Right lobe of liver (tissue), 6 donors: ENCODE measurements at places on chromosomes 11 and 22.

- no peak for DNase-seq
Observed at GRCh38 chr11:60145677-60146076, 37.2 kb downstream of the MS4A6A start.

GRCh38 chr22:31742115-31742514 is 7.8 kb downstream of the PRR14L start:
- no peak for DNase-seq

- DNase-seq = no peak
Observed at GRCh38 chr22:24289114-24289513, 18.5 kb downstream of the SPECC1L start.

DNA sequence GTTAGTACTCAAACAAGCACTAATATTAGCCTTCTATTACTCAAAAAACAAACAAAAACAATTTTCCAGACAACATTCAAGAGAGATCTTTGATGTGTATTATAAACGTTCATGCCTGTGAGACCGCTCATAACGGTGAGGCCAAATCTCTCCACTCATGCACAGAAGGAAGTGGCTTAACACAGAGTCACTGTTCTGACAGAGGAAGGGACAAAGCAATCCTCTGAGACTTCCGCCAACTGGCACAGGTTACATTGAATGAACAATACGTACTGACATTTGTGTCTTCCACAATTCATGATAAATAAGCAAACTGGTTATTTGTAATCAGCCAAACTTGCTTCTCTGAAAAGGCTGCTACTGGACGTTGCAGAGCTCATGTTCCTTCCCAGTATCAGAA is 30.5 kb downstream of the CHKA start:
- no peak for DNase-seq

DNA sequence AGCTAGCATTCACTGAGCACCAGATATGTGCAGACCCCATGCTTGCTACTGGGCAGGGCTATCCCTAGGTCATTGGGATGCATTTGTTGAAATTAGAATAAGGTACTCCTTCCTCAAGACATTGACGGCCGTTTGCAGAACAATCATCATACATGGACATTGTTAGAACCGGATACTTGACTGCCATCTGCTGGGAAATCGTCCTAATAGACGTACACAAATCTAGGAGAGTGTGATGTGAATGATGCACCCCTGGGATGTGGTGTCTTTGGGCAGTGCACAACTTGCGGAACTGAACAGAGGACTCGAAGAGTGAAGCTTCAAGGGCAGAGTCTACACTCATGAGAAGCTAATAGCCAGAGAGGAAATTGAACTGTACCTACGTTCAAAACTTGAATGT is 35.9 kb downstream of the MYO18B start:
- DNase-seq = no peak

- DNase-seq = no peak
Observed at GRCh38 chr11:81005595-81005994, 1564.8 kb upstream of the TENM4 start.

DNA sequence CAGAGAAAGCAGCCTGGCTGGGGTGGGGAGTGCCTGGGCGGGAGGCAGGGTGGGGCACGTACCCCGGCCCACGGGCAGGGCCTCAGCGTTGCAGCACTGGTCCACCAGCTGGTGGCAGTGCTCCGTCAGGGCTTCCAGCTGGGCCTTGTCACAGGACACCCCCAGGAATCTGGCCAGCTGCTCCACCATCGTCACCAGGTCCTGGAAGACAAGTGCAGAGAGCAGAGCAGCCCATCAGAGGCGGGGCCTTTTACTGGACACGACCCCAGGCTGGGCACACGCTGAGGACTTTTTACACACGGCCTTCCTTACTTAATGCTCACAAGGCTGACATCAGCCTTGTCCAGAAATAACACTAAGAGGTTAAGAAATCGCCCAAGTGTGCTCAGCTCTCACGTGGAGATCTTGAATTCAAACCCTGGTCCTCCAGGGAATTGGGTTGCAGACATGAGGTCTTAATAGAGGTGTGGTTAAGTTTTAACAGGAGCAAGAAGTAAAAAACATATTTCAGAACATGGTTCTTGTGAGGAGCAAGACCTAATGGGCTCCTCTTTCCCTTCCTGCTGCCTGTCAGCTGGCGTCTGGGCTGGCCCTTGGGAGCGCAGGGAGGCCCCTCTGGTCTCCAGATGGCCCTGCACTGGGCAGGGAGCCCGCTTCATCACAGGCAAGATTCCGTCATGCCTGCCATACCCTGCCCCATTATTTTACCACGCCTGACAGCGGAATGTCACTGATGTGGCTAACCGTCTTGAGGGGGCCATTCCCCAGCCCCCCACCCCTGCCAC is 17.1 kb upstream of the EFCAB6 start:
- no peak for DNase-seq

- no peak for DNase-seq
Observed at GRCh38 chr11:16632295-16633200, 105.9 kb upstream of the C11orf58 start.

GRCh38 chr11:2187280-2187707 is 15.7 kb upstream of the TH start:
- DNase-seq = no peak

DNA sequence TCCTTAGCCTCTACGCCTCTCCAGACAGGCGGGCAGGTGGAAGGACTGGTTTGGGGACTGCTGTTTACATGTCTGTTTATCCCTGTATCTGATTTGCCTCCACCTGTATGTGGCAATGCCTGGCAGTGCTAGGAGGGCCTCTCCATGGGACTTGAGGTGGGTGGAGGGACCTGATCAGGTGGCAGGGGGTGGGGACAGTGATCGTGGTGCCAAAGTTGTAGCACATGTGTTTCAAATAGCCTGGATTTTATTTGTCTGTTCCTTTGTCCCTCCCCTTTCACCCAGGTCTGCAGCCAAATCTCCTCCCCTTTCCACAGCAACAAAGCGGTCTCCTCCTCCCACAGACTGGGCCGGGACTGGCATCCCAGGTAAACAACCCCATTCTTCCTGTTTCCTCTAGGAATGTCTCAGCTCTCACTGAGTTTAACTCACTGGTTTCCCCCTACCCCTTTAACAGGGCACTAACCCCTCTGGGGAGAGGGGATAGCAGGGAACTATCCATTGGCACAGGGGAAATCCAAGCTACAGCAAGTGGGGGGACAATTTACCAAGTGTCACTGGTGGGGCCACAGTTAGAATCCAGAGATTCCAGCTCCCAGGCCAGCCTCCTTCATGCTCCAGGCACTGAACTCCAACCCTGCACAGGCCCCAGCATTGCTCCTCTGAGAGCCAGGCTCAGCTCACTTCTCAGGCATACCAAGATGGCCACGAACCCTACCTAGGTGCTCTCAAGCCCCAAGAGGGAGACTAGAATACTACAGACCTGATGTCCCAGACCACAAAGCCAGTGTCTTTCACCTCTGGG is 22.9 kb upstream of the TLCD5 start:
- DNase-seq = peak; percentile 61

DNA sequence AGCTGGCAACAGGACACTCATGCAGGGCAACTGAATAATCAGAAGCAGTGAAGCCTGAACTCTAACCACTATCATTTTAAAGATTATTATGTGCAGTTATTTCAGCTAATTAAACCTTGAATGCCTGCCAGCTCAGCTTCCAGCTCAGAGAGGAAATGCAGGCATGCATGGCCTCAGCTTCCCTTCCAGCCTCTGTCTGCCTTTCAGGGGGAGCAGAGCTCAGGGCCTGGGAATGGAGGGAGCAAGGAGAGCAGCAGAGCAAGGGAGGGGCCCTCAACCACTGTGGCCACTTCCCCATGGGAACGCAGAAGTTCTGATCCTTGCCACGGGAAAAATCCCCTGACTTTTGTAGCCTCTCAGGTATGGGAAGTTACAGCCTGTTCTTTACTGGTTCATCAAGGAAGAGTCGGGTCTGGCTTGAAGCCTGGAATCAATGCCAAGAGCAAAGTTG is 32.5 kb upstream of the APLNR start:
- no peak for DNase-seq

DNA sequence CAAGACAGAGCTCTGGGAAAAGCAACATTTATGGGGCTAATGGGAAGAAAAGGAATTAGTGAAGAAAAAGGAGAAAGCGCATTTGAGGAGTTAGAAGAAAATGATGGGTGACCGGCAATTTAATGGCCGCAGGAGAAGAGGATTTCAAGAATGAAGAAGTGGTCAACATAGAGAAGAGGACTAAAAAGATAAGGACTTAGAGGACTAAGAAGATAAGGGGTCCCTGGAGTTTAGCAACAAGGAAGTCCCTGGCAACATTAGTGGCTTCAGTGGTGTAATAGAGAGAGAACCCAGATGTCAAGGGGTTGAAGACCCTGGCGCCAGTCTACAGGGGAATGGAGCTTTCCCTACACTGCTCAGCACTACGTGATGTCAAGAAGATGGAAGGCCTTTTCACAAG is 32.3 kb downstream of the WEE1 start:
- no peak for DNase-seq

GRCh38 chr22:37609240-37610152 is 862 bp downstream of the GGA1 start:
- DNase-seq = no peak

- no peak for DNase-seq
Observed at GRCh38 chr11:94283678-94284077, 20.7 kb upstream of the IZUMO1R start.

DNA sequence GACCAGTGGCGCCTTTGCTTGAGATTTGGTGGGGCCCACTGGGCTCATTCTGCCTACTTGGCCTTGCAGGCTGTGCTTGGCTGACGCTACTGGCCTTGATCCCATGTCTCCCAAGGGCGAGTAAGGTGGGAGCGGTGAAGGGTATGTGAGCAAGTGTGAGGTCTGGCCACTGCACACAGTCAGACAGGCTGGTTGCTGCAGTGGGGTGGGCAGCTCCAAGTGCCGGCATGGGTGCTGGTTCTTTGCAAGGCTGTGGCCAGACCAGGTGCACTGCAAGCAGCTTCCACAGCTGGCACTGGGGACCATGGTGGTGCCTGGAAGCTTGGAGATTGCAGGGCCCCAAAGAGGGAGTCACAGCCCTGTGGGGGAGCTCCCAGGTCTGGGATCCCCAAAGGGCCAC is 33.4 kb upstream of the OR10G7 start:
- no peak for DNase-seq

DNA sequence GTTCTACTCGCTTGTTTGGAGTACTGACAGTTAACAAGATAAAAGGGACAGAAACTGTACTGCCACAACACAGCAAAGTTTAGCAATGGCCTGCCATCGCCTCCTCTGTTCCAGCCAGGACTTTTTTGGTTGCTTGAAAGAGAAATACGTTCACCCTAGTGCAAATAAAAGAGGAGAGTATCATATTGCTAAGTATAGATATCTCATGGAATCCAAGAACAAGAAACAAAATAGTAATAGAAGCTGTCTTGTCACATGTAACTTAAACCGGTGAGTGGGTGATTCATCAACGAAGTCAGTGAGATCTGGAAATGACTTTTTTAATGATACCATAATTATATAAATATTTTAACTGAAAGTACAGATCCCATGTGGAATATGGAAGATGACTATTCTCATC is 35.4 kb downstream of the SLC1A2 start:
- no peak for DNase-seq

- DNase-seq = no peak
Observed at GRCh38 chr11:65251476-65251875, 10.3 kb upstream of the POLA2 start.

- DNase-seq = peak; percentile 71
Observed at GRCh38 chr22:50529416-50529896, 356 bp downstream of the TYMP start.

DNA sequence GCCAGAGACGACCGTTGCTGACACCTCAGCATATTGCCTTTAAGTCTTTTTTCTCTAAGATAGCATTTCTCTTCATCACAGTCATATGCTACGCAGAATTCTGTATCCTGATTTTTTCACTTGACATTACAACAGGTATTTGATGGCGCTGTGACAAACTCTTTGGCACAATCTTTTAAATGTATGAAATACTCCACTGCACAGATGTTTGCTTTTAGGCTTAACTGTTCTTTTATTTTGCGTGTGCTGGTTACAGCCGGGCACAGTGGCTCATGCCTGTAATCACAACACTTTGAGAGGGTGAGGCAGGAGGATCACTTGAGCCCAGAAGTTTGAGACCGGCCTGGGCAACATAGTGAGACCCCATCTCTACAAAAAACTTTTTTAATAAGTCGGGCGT is 52.0 kb upstream of the PPP6R3 start:
- DNase-seq = no peak

GRCh38 chr11:70546191-70546940 is 148.0 kb downstream of the CTTN start:
- DNase-seq = no peak

- no peak for DNase-seq
Observed at GRCh38 chr11:88231894-88232482, 56.7 kb upstream of the RAB38 start.

GRCh38 chr11:41999066-41999465 is 539.6 kb upstream of the LRRC4C start:
- DNase-seq = no peak

DNA sequence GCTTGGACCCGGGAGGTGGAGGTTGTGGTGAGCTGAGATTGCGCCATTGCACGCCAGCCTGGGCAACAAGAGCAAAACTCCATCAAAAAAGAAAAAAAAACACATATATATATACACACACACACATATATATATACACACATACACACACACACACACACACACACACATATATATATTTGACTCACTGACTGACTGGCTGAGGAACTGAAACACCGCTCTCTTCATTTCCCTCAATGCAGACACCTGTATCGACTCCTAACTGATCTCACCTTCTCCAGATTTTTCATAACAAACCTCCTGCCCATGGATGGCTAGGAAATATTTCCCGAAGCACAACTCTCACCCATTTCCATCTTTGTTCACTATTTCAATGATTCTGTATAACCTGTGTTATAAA is 140.7 kb upstream of the ANO3 start:
- no peak for DNase-seq

DNA sequence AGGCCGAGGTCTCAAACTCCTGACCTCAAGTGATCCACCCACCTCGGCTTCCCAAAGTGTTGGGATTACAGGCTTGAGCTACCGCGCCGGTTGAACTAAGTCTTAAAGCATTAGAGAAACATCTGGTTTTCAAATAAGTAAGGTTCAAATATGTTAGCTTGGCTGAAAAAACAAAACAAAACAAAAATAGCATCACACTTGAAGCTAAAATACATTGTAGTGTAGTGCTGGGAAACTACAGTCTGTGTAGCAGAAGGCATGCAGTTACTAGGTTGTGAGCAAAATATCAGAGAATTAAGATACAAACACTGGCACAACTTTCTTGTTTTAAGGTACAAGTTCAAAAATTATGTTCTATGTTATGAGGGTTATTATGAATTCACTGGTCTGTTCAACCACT is 224.8 kb upstream of the CHORDC1 start:
- DNase-seq = no peak

DNA sequence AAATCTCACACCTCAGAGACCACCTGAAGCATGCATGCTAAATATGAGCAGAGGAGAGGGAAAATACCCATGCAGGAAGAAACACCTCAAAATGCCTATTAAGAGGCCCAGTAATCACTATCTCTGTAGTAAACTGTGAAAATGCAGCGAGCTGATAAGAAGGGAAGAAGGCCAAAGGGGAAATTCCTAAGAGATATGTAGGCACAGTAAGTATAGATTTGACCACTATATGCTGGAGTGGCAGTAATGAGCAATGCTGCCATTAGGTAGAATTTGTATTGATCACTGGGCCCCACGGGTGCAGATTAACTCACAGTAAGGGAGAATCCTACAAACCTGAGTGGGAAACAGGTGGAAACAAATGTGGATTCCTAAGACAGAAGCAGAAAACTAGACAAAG is 1813.1 kb upstream of the RAG2 start:
- no peak for DNase-seq

- peak; percentile 37 for DNase-seq
Observed at GRCh38 chr22:29503811-29504372, 23.9 kb downstream of the NEFH start.
